ENCODE measurements at places on chromosomes 4 and X.

GRCh38 chr4:158817562-158818296 is 48.9 kb downstream of the FNIP2 start:
- DNase-seq = no peak

DNA sequence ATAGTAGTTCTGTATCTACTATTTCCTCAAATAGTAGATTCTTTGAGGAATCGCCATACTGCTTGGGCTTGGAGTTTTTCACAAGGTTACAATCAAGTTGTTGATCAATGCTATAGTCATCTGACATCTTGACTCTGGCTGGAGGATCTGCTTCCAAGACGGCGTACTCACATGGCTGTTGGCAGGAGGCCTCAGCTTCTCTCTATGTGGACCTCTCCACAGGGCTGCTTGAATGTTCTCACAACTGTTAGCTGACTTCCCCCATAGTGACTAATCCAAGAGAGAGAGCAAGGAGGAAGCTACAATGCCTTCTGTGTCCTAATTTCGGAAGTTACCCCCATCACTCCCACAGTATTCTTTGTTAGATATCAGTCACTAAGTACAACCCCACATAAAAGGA is 10.3 kb downstream of the EGFL6 start:
- no peak for DNase-seq

- no peak for DNase-seq
Measured at GRCh38 chr4:187118602-187119120, 395.0 kb upstream of the FAT1 start.

DNA sequence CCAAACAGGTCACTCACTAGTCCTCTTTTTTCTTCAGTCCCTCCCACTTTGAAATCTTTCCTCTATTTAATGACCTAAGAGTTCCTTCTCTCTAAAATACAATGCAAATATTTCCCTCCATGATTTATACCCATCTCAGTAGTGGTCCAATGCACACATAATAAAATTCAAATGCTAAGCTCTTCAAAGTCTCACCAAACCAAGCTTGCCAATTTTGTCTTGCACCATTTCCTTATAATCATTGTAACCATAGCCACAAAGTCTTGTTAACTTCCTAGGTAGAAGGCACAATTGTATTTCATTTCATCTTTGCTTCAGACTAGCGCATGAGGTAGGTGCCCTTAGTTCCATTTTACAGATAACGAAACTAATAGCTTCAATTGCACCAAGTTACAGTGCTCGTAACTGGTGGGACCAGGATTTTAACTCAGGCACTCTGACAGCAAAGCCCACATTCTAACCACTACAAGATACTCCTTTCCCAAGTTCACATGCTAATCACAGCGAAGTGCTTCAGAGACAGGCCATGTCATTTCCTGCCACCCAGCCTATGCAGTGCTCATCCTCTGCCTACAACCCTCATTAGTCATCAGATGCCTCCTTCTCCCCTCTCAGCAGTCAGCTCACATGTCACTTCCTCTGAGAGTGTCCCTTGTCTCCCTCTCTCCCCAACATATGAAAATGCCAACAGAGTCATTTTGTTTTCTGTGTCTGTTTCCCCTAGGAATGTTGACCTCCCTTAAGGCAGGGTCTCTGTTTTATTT is 66.9 kb upstream of the PPARGC1A start:
- no peak for DNase-seq

DNA sequence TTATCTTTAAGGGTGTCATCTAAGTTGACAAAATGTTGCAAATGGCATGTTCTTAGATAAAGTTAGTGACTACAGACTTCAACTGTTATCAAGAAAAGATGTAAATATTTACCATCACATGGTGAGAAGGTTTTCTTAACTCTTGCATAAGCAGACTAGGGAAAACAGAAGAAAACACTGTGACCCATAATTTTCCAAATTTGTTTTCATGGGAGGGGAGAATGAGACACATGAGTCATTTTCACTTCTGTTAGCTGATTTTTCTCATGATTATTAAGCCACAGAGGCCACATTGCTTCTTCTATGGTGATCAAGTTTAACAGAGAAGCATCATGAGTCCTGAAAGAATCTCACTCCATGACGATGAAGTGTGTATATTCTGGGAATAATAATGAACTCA is 30.2 kb upstream of the SYTL5 start:
- DNase-seq = no peak

DNA sequence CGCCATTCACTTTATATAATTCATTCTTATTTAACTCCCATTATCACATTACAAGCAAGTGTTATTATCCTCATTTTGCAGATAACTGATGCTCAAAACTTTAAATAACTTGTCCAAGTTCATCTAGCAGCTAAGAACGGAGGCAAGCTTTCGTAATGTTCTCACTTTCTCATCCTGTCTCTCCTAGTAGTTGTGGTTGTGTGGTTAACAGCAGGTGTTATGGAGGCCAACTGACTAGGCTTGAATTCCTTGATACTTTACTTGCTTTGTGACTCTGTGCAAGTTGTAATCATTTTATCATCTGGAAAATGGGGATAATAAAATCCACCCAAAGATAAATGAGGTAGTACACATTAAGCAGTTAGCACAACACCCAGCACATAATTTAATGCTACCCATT is 109.9 kb upstream of the PTPN13 start:
- DNase-seq = no peak

DNA sequence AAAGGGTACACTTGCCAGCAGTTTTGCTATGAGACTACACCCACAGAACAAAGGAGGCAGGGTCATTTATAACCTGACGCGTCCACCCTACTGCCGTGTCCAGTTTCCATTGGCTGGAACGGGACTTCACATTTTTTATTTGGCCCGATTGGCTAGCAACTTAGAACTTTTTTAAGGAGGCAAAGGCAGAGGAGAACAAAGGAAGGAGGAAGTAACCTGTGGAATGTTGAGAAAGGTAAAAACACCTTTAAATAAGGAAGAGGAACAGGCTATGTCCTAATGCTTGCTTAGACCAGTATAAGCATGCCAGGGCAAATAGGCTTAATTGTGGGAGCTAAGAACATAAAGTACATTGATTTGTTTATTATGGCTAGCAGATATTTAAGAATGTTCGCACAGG is 18.7 kb downstream of the KDM6A start:
- no peak for DNase-seq

- no peak for DNase-seq
Measured at GRCh38 chr4:578451-579443, 2.7 kb upstream of the TMEM271 start.

GRCh38 chr4:19829101-19829500 is 422.6 kb upstream of the SLIT2 start:
- DNase-seq = no peak

- no peak for DNase-seq
Measured at GRCh38 chr4:125682730-125683129, 368.0 kb downstream of the FAT4 start.

GRCh38 chr4:35939751-35940150 is 304.6 kb downstream of the ARAP2 start:
- no peak for DNase-seq

- no peak for DNase-seq
Measured at GRCh38 chr4:106816496-106816895, 219.6 kb downstream of the DKK2 start.

DNA sequence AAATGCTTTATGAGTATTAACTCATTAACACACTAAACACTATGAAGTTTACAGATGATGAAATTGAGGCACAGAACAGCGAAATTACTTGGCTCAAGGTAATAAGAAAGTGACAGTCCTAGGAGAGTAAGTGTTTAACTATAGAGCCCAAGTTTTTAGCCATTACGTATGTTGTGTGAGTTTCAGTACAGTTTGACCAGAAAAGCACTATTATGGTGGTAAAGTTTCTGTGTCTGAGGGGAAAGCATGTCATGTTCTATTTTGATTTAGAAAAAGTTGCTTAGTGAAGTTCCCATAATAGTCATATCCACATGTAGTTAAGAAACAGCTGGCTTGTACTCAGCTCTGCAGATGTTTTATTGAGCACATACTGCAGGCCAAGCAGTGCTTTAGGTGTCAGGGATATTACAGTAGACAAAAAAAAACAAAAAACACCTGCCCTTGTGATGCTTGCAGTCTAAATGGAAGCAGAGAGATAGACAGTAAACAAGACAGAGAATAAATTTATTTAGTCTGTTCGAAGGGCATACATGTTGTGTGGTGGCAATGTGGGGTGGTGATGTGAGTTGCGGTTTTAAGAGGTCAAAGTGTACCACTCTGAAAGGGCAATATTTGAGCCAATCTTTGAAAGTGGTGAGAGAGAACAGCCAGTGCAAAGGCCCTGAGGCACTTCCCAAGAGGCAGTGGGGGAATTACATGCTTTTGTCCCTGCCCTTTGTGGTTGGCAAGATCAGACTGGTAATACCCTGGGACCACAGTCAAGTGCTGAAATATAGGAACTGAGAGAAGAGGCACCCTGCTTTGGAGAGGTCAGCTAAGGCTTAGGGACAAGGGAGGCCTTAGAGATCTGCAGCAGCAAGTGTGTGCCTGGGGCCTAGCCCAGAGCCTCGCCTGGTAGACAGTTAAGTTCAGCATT is 6.2 kb downstream of the TMEM131L start:
- no peak for DNase-seq

DNA sequence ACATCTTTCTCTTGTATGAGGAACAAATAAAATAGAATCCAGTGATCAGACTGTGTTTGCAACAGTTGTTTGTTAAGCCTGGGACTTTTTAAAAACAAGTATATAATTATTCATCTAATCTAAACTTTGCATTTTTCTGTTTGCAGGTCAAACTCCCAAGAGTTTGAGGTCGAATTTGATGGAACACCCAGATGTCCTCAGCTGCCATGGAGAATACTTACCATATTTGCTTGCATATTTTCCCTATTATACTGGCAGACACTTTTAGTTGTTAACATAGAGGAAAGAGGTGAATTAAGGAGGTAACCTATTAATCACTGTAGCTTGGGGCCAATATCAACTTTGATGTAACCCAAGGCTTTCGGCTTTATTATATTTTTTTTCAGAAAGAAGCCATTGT is 401.5 kb upstream of the DIPK2B start:
- no peak for DNase-seq

DNA sequence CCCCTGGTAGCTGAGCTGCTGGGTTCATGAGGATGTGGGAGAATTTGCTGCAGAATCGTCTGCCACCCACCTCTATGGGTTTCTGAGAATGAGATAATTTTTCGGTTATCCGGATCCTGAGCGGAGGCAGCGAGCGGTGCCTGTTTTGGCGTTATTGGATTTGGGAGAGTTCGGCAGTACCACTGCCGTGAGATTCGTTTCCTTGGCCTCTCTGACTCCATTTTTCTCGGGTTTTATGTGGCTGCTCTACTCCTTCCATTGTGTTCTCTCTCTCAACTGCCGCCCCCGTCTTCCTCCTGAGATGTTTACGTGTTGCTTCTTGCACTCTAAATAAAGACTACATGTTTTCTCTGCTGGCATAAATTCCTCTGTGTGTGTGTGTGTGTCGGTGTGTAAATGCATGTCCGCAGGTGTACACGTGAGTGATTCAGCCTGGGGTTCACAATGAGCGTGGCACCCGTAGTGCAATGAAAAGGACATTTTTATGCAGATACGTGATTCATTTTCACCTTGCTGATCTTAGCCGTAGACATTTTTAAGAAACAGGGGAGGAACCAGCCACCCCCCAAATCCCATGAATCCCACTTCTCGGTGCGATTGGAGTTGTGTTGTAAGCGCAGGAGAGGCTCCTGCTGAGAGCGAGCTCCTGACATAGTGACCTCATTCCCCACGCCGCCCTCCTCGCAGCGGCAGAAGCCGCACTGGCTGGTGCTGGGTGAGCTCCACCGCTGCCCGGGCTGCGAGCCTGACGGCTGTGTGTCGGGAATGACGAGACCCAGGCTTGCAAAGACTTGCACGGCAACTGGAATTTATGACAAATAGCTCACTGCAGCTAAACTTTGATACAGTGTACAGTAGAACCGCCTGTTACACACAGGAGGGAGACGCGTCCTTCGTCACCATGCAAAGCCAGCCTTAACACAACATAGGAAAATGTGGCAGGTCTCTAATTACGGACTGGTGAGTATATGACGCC is 82.2 kb downstream of the STOX2 start:
- DNase-seq = peak; percentile 58

- DNase-seq = peak; percentile 36
Measured at GRCh38 chr4:145785391-145786008, 105.6 kb downstream of the C4orf51 start.

GRCh38 chr4:11470438-11471045 is 41.8 kb upstream of the HS3ST1 start:
- DNase-seq = no peak

DNA sequence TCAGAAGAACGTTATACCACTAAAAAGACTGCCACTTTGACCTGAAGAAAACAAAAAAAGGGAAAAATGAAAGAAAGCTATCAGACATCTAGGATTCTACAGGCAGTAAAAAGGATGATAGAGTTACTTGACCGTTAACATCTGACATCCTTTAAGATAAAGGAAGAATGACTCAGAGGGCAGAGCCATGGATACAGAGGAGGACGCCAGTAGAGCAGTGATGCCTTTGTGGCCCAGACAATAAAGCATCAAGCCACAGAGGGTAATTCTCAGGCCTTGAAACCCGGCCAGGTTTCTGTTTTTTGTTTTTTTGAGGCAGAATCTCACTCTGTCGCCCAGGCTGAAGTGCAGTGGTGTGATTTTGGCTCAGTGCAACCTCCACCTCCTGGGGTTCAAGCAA is 9.5 kb upstream of the BEX1 start:
- no peak for DNase-seq

DNA sequence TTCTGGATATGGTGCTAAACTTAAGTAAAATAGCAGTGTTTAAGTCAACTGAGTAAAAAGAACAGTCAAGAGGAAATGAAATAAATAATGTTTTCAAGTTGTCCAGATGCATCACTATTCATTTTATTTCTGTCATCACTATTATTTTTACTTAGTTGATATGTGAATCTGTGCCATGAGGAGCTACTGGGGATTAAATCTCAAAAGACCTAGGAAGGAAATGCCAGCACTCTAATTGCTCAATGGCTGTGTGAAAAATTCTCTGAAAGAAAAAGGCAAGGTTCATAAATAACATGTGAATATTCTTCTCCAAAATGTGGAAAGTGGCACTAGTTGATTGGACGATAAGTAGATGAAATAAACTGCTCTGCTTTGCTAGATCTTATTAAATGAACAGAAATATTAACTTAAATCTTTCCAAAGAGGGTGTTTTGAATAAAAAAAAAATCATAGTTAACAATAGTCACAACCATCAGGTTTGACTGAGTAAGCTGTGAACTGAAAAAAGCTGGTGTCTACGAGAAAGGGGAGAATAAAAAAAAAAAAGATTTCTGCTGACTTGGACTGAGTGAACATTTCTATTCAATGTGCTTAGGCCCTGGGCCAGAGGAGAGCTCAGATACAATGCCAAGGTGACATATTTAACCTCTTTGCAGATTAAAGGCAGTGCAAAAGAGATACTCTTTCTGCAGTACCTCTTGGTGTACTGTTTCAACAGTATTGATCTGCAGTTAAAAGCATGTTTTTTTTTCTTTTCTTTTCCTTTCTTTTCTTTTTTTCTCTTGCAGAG is 1.6 kb downstream of the SPARCL1 start:
- peak; percentile 80 for DNase-seq

GRCh38 chr4:121742794-121743193 is 22.2 kb downstream of the SMIM43 start:
- no peak for DNase-seq

- no peak for DNase-seq
Measured at GRCh38 chr4:39541987-39542610, 14.9 kb upstream of the UGDH start.

Data from G401 (cell line).